HEK293T (cell line): ENCODE measurements at places on chromosomes 2 and 18.

DNA sequence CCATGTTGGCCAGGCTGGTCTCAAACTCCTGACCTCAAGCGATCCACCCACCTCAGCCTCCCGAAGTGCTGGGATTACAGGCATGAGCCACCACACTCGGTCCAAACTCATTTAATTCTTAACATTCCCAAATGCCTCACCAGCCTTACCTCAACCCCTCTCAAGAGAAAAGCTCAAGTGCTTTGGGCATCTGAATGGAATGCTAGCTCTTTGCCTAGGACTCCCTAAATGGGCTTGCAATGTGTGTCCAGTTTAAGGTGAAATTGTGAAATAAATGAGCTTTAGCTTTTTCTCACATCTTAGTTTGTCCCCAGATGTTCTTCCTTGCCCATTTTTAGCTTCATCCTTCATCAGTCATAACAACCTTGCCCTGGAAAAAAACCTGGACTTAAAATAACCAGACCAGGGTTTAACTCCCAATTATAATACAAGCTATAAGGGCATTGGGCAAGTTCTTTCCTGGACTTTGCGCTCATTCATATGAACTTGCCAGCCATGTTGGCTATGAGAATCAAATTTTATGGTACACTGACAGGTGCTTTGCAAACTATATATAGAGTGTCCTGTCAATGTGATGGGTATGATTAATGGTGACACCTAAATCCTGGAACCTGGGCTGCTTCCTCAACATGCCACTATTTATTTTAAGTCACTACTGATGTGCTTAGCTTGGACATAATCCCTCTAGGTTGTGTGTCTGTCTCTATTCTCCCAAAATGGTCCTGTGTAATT is 95.1 kb upstream of the SERPINE2 start:
- no peak for DNase-seq

GRCh38 chr2:73101626-73102256 is 11.0 kb downstream of the RAB11FIP5 start:
- DNase-seq, result no peak

GRCh38 chr2:37916512-37917082 is 8.5 kb upstream of the RMDN2 start:
- no peak for DNase-seq

- no peak for DNase-seq
Observed at GRCh38 chr2:124476291-124476690, 451.2 kb downstream of the CNTNAP5 start.

DNA sequence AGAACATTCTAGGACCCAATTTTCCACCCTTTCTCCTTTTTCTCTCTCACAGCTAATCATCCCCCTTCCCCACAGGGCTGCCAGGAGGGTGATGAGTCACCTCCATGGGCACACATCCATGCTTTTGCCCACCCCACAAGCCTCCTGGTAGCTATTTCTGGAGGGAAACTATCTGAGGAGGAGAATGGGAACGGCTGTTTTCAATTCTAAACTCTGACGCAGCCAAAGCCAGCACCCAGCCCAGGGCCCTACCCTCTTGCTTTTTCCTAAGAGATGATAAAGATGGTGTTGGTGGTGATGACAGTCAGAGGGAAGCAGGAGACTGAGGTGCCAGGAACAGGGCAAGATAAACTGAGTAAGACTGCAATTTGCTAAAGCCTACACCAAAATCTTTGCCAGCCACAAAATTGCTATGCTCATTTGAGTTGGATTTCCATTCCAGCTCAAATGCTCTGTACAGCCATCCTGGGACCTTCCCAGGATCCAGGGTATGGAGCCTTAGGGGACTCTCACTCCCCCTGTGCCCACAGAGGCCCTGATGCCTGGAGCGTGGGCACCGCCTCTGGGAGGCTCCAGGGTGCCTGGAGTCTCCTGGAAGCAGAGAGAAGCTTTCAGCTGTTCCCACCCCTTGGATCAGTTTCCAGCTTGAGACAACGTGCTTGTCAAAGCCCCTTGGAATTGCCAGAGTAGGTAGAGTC is 62.0 kb upstream of the FZD7 start:
- no peak for DNase-seq

GRCh38 chr18:62976227-62976626 is 260.9 kb downstream of the PHLPP1 start:
- DNase-seq, result no peak

GRCh38 chr2:168076731-168077130 is 170.7 kb downstream of the STK39 start:
- no peak for DNase-seq

DNA sequence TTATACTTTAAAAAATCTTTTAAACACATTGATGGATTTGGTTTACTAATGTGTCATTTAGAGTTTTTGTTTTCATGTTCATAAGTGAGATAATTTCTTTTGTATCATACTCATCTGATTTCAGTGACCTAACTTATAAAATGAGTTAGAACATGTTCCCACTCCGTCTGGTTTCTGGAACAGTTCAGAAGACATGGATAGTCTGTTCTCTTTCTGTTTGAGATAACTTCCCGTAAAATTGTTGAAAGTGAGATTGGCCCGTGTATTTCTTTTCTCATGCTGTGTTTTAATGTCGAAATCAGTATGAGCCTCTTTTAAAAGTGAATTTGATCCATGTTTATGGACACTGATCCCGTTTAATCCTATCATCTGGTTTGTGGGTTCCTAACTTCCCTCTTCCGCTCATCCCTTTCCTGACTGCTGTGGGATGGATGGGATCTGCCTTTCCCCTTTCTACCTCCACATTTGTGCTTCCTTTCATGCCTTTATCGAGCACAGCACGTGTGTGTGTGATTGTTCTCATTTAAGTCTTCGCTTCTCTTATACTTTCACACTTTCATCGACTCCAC is 78.9 kb downstream of the COPS8 start:
- DNase-seq, result no peak

DNA sequence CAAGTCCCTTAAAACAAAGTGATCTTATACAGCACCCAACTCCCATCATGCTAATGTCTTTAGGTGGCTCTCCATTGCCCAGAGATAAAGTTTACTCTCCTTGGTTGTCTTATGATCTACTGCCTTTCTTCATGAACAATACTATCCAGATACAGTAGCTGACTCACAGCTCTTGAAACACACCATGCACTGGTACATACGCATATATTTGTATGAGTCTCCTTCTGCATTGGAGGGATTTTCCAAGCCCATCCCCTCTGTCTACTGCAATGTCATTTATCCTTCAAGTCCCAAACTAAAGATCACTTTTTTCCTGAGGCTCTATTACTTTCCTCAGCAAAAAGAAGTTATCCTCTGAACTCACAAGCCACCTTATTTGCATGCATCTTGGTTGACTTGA is 84.7 kb upstream of the LRATD1 start:
- no peak for DNase-seq

DNA sequence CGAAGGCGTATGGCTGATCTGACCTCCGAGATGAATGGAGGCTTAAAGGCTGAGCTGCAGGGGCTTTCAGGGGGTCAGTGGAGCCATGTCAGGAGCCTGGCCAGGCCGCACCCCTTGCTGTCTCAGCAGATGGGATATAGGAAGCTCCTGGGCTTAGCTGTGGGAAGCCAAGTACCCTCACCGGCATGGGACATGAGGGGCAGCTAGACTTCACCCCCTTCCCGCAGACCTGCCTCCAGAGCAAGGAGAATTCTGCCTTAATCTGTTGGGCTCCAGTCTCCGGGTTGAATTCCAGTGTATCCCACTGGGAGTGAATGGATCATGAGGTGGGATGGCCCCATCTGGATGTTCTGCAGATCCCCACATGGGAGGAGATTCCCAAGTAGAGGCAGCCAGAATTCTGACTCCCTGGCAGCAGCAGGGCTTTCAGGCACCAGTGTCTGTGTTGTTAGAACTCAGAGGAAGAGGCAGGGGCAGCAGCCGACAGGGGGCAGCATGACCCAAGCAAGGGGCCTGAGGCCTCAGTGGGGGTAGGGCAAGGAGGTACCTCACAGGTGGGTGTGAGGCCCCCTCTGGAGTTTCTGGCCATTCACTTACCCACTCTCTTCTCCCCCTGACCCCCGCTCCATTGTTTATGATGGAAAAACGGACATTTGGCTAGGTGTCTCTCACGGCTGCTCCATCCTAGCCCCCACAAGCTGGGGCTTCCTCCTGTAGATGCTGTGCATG is 19.1 kb downstream of the CAPG start:
- DNase-seq, result peak; percentile 76

- no peak for DNase-seq
Observed at GRCh38 chr2:234764372-234764771, 187.4 kb upstream of the SH3BP4 start.

DNA sequence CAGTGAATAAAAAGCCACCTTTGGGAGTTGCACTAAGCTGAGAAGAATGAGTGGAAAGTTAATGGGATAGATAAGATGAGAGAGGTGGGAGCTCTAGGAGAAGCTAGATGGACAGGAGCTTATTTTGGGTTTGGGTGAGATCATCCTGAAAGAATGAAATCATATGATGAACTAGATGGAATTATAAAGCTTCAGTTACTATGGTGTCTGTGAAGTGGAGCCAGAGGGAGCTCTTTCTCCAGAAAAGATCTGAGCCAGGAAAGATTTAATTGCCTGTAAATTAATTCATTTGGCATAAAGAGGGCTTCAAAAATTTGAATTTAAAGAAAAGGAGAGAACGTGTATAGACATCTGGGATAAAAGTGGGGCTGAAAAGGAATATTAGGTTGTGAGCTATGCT is 10.3 kb downstream of the DNAH6 start:
- DNase-seq, result no peak

GRCh38 chr2:137829251-137829650 is 135.0 kb upstream of the HNMT start:
- DNase-seq, result no peak

- no peak for DNase-seq
Observed at GRCh38 chr18:48203961-48204666, 205.1 kb downstream of the ZBTB7C start.

- DNase-seq, result no peak
Observed at GRCh38 chr2:157902692-157903091, 26.6 kb upstream of the ACVR1 start.
